Renal pelvis (tissue), 12 donors: ENCODE measurements at places on chromosomes 11 and 22.

- no peak for DNase-seq
Observed at GRCh38 chr11:91922846-91923245, 301.8 kb upstream of the FAT3 start.

- no peak for DNase-seq
Observed at GRCh38 chr11:64090806-64091516, 55.2 kb downstream of the FLRT1 start.

GRCh38 chr11:118885319-118885718 lies 1.6 kb downstream of the CXCR5 start:
- no peak for DNase-seq

- DNase-seq, result no peak
Observed at GRCh38 chr11:15988693-15989231, 367.6 kb downstream of the SOX6 start.

DNA sequence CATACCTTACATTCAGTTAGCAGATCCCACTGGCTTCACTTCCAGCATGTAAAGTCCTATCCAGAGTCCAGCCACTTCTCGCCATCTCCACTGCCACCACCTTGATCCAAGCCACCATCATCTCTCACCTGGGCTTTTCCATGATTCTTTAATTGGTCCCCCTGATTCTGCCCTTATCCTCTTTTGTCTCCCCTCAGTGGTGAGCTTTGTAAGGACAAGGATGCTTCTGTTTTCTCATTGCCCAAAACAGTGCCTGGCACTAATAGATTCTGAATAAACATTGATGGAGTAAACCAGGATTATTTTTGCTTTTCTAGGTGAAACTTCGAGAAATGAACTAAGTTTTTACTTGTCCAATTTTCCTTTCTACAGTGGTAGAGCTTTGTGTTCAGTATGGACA lies 4.4 kb downstream of the POLA2 start:
- DNase-seq, result no peak

- no peak for DNase-seq
Observed at GRCh38 chr11:61082931-61083531, 19.3 kb upstream of the CD5 start.

DNA sequence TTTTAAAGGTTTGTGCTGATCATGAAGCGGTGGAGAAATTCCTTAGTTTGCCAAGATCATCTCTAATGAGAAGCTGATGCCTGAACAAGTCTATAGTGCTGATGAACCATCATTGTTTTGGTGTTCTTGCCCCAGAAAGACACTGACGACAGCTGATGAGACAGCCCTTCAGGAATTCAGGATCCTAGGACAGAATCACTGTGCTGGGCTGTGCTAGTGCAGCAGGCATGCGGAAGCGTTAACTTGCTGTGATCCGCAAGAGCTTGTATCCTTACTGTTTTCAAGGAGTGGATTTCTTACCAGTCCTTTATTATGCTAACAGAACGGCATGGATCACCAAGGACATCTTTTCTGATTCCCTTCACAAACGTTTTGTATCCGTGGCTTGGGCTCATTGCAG lies 104.1 kb downstream of the TBC1D22A start:
- DNase-seq, result no peak

DNA sequence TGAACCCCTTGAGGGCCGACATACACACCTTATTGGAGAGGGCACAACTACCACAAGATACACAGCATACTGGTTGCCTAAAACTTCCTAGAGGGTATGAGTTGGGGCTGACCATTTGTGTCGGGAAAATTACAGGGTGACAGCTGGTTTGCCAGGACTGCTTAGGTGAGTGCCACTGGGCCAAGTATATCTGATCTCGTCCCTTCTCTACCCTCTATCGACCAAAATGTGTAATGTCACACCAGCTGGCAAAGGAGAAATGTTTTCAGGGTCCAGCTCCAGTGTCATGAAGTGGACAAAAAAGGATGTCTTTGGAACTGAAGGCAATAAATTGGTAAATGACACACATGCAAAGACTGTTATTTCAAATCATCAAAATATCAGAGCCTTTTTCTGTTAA lies 126.1 kb downstream of the PGR start:
- DNase-seq, result no peak

DNA sequence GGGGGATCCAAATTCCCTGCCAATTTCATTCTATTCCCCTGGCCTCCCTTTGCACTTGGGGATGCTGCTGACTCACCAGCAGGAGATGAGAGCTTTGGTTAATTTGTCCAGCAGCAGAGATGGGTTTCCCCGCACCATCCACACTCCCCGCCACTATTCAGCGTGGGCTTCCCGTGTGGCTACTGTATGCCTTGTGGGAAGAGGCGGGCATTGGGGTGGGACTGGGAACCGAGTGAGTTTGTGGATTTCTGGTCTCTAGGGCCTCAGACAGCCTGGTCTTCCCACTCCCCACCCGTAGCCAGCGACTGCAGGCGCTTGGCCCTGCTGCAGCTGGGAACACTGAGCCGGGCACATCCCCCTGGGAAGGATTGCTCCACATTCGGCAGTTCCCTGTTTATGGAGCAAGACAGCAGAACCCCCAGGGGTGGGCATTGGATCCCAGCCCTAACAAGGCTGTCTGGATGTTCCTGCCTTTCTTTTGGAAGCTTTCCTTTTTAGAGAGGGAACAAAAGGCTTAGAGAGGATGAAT lies 23.4 kb downstream of the KIAA1671 start:
- DNase-seq, result no peak

DNA sequence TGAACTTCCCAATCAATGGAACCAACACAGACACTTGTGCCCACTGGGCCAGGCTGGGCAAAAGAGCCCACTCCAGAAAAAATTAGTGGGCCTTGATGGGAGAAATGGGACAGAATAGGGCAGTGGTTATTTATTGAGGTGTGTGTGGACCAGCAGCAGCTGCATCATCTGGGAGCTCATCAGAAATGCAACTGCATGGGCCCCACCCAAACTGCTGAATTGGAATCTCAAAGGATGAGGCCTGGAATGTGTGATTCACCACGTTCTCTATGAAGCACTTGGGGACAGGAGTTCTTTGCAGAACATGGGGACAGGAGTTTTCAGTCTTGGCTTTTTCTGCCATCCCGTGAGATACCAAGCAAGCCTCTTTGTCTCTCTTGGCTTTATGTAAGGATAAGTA lies 255.6 kb upstream of the PLET1 start:
- no peak for DNase-seq

DNA sequence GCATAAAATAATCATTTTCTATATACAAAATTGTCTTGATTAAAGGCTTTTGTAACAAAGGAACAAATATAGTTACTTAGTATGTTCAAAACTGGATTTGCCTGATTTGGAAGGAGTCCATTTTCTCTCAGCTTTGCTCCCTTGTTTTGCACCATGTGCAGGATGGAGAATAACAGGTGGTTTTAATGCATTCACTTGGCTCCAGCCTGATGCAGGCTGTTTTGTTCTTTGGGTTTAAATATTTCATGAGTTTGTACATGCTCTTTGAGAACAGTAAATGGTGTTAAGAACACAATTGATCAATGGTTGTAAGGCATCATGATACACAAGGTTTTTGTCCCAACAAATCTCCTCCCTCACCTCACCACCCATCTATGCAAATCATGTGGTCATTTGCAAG lies 886.9 kb upstream of the CCDC90B start:
- no peak for DNase-seq
